ENCODE measurements at places on chromosomes 5 and 9.

DNA sequence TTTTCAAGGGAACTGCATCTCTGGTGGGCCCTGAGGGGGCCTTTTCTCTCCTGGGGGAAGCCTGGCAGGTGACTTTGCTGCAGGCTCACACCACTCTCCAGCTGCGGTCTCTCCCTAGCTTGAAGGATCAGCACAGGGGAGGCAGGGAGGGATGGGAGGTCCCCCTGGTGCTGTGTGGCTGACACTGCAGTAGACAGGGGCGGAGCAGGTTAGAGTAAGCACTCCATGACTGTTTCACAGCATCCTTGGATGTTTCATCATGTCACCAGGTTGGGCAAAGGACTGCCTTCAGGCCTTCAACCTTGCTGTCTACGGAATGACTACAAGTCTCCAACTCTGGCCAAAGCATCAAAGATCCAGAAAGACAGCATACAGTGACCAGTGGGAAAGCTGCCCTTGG lies 470.7 kb downstream of the CDK5RAP2 start:
- DNase-seq, result no peak

DNA sequence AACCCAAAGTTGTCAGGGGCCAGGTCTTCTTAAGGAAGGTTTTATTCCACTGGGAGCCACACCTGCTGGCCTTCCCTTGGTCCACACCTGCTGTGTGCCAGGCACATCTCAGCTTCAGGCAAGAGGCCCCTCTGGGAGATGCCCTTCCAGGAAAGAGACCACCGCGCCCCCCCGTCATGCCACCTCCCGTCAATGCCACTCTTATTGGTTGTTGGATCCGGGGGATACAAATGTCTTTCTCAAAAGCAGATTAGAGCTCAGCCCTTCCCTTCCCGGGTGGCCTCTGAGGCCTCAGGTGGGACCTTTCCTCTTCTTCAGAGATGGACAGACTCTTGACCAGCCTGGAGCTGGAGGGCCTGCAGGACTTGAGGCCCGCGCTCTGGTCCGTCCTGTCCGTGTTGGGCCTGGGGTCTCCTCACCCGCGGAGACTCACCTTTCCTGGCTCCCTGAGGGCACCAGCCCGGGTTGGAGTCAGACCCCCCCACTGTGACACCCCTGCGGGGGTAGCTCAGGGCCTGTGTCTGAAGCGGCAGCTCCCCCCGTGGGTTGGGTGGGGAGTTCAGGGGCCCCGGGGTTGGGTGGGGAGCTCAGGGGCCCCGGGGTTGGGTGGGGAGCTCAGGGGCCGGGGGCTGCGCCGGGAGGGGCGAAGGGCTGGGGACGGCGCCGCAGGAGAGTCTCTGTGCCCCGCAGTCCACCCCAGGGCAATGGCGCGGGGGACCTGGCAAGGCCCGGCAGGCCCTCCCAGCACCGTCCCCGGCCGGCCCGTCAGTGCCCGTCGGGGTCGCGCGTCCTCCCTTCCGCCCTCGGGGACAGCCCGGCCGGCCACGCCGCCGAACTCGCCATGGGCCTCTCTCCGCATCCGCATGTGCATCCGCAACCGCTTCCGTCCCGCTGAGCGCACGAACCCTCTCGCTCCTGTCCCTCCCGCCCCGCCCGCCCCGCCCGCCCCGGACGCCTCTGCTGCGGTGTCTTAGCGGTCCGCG lies 3.7 kb upstream of the SLC9A3 start:
- DNase-seq, result no peak

DNA sequence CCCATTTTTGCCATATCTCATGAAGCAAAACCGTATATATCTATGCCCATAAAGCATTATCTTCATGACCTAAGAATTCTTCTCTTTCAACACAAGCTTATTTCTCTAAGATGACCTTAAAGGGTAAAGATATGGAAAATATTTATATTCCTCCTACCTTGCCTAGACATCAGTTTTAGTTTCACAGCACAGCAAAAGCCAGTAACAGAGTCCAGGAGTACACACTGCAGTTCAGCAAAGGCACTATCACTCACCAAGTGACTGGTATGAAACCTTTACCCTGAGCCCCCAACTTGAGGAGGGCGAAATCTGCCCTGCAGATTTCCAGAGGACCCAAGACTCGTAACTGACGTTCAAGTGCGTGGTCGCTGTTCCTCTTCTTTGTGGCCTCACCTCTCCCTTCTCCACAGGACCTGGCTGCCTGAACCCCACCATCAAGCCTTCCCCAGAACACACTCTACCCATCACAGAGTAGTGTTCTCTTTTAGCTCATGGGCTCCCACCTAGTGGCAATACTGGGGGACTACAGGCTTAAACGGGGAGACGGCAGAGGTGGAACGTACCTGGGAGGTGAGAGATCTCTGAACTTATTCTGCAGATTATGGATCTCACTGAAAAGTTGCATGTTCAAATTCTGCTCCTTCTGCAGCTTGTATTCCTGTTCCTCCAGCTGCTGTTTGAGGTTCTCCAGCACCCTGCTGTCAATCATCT lies 141.0 kb downstream of the CDK5RAP2 start:
- DNase-seq, result no peak

DNA sequence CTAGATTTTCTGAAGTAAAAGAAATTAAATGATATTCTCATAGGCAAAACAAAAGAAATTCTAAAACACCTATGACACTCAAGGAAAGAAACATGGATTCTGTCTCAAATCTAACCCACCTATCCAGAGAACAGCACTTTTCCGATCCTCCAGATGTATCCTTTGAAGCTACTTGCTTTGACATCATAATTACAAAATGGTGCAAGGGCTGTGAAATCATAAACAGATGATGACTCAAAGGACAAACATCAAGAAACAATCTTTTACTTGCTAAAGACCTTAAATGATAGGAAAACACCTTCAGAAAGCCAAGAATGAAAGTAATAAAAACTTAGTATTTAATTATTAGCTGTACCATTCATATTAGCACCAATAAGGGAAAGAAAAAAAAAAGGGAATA lies 202.6 kb downstream of the DENND1A start:
- no peak for DNase-seq

GRCh38 chr5:131563434-131564228 lies 71.4 kb downstream of the RAPGEF6 start:
- no peak for DNase-seq

DNA sequence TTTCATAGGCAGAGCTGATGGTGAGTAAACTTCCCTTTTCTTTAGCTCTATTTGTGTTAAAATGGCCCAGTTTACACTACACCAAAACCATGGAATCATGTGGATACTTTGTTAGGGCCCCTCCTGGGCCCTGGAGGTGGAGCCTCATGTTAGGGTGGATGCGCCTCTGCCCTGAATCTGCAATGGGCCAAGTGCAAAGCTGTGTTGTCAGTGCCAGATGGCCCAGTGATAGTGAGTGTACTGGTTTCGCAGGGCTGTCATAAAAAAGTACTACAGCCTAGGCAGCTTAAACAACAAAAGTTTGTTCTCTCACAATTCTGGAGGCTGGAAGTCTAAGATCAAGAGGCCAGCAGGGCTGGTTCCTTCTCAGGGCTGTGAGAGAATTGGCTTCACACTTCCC lies 64.8 kb downstream of the HSPA4 start:
- DNase-seq, result no peak

DNA sequence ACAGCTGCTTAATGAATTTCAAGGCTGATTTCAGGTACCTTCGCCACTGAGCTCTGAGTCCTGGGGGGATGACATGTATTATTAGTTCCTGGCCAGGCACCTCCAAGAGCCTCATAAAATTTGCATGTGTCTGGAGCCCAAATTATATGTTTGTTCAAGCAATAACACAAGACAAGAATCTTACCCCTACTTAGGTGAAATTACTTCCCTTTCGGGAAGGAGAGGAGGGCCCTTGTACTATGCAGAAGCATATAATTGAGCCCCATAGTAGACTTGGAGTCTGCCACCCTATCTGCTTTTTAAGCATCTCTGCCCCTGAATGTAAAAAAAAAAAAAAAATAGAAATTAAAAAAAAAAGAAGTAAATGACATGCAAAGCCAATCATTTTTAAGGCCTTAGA lies 13.0 kb upstream of the TMEM38B start:
- no peak for DNase-seq

DNA sequence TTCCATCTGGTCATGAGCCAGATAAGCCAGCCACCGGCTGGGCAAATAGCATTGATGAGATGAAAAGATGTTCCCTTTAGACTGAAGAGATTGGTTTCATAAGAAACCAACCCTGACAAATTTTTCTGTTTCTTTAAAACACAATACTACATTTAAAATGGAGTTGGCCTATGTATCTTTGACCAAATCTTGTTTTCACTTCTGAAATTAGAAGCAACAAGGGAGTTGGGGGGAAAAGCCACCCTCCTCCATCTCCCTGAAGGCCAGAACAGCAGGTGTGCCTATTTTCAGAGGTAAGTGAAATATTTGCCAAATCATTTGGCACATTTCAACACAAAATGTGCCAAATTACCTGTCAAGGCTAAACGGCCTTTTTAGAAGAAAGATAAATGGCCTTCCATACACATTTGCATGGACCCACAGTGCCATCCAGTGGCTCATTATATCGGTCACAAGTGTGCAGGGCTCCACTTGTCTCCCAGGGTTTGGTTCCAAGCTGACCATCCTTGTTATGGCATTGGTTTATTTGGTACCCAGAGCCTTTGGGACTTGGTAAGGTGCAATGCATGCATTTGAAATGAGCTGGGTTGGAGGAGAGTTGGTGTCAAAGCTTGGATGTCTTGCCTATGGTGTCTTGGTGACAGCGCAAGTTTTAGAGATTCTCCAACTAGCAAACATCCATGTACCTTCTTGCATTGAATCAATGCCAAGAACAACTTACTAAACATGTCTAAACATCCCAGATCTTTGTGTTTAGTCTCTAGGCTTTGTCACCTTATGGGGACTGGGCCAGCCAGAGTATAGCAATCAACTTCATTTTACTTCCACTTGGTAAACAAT lies 372.0 kb upstream of the KIF2A start:
- no peak for DNase-seq

DNA sequence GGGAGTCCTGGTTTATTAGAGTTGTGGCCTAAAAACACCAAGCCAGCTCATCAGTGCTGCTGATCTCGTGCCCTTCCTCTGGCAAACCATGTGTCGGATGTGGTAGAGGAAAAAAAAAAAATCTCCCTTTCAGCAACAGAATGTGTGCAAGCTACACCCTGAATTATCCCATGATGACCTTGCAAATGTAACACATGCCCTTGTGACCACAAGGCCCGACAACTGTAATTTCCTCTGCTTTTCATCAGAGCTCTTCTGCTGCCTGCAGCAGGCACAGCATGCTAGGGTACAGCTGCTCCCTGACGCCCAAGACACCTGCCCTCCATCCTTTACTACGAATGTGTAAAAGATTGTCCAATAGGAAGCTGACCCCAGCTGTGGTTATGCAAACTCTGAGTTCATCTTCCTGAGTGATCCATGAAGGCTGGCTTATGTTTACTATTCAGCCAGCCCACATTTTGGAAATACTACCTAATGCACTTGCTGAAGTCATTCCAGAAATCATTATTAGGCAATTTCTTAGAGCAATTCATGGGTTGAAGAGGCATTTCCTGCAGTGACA lies 14.6 kb upstream of the BNC2 start:
- DNase-seq, result no peak

DNA sequence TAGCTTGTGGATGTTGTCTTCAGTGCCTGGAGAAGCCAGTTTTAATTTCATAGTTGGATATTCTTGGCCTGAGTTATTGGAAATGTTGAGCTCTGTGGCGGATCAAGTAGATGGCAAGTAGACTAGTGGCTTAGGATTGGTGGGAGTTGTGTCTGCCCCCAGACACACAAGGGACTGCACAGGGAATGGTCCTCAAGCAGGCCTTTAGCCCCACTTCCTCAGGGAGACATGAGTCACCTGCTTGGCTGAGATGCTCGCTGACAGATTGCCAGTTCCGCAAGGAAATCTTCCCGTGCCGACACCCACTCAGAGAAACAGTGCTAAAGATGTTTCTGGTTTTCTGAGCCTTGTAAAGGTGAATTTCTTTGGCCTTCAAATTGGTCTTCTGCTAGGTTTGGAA lies 18.8 kb upstream of the CATSPER3 start:
- DNase-seq, result no peak

GRCh38 chr9:101365181-101365580 lies 19.6 kb downstream of the BAAT start:
- no peak for DNase-seq

- DNase-seq, result no peak
Observed at GRCh38 chr5:150391064-150391834, 21.5 kb downstream of the CD74 start.

GRCh38 chr9:79581388-79581787 lies 9.6 kb downstream of the TLE4 start:
- DNase-seq, result no peak

DNA sequence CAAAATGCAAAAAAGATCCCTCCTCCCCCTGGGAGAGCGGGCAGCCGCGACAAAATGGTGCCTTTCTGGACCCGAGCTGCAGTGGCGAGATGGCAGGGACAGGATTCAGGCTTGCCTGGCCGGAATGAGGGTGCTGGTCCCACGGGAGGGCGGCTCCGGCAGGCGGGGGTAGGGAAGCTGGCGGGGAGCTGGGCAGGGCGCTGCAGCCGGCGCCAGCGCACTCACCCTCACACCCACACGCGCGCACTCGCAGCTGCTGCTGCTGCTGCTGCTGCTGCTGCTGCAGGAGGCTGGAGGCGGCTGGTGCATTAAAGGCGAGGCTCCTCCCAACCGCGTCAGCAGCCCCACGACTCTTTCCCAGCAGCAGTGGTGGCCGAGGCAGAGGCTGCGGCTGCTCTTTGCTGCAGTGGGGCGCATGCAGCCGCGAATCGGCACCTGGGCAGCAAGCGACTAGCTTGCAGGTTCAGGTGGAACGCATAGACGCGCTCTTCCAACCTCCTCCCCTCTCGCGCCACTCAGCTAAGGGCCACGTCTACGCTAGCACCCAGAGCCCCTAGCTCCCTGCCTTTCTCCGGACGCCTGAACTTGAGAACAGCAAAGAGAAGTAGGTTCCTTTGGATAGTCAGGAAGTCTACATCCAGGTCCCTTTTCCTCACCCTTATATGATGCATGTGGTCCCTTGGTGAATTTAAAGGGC lies at the start of gene PPP2R2B:
PPP2R2B (minus strand) TSS at position 282 of the 697 bp plus-strand sequence.
- no peak for DNase-seq

GRCh38 chr5:40587376-40587775 lies 92.3 kb upstream of the PTGER4 start:
- no peak for DNase-seq

GRCh38 chr9:133306242-133307204 lies 29.5 kb downstream of the SURF6 start:
- DNase-seq, result no peak

GRCh38 chr5:173866243-173866857 lies 21.8 kb upstream of the CPEB4 start:
- no peak for DNase-seq
